ENCODE measurements at places on chromosomes 1 and 21.
A peak's percentile ranks its signal among the peaks of the same experiment; 100 is the strongest.

DNA sequence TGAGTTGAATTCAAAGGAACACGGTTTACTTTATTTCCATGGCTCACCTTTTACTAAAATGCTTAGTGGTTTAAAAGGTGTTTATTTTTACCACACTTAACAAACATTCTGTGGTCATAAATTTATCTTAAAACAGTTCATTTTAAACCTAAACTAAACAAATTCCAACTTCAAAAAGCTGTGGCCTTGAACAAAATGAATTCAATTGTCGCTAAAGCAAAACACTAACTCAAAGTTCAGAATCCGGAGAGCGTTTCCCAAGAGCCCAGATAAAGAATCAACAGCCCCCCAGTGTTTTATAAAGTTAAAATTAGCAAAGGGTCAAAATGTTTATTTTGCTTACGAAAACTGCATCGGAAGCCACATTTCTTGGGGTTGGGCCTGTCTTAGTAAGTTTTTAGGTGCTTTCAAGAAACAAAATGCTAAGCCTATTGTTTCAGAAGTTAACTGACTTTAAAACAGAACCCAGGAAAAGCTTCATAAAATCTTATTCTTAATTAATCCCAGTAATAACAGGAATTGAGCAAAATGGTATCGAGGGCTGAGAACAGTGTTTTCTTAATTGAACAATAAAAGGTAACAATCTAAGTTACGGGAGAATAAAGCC is 1.3 kb downstream of the PUM1 start:
- peaks cover 4% of the 10 kb centered on the region for H3K4me1 ChIP-seq
- H3K4me3 ChIP-seq: peak overlapping the region; percentile 65
- DNase-seq: no peak
- H3K27ac ChIP-seq: no peak overlapping the region
- H3K36me3 ChIP-seq: no peaks in the 10 kb centered on the region
- H3K27me3 ChIP-seq: no peaks in the 10 kb centered on the region

GRCh38 chr1:224067207-224067606 is 46.7 kb upstream of the FBXO28 start:
- H3K4me3 ChIP-seq: no peak overlapping the region
- no peak overlapping the region for H3K27ac ChIP-seq
- DNase-seq: no peak
- no peaks in the 10 kb centered on the region for H3K36me3 ChIP-seq

GRCh38 chr1:179094818-179095217 is 12.9 kb downstream of the TOR3A start:
- no peak overlapping the region for H3K27ac ChIP-seq
- H3K4me1 ChIP-seq: no peaks in the 10 kb centered on the region
- H3K36me3 ChIP-seq: peaks cover 14% of the 10 kb centered on the region
- H3K4me3 ChIP-seq: no peak overlapping the region
- no peaks in the 10 kb centered on the region for H3K27me3 ChIP-seq
- DNase-seq: no peak

GRCh38 chr1:199545780-199546179 is 481.7 kb upstream of the NR5A2 start:
- DNase-seq: peak; percentile 60
- no peaks in the 10 kb centered on the region for H3K27me3 ChIP-seq
- no peaks in the 10 kb centered on the region for H3K36me3 ChIP-seq

GRCh38 chr1:159881622-159882526 is 18.1 kb downstream of the CFAP45 start:
- no peaks in the 10 kb centered on the region for H3K36me3 ChIP-seq
- DNase-seq: no peak
- no peak overlapping the region for H3K27ac ChIP-seq
- H3K27me3 ChIP-seq: no peaks in the 10 kb centered on the region
- no peaks in the 10 kb centered on the region for H3K4me1 ChIP-seq
- H3K4me3 ChIP-seq: no peak overlapping the region

DNA sequence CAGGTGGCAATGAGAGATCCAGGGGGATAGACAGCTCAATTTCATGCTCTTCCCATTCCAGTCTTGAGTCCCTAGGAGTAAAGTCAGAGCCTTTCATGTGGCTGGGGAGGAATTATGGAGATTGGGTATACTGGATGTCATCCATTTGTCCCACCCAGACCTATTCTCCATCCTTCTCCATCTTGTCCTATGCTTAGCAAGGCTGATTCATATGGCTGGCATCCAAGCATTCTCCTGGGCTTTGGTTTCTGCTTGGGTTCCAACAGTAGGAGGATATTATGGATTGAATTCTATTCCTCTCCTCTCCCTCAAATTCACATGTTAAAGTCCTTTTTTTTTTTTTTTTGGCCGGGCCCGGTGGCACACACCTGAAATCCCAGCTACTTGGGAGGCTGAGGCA is 3.8 kb upstream of the CDC20 start:
- no peak for DNase-seq
- H3K4me1 ChIP-seq: peaks cover 3% of the 10 kb centered on the region
- H3K36me3 ChIP-seq: no peaks in the 10 kb centered on the region
- H3K4me3 ChIP-seq: no peak overlapping the region
- H3K27me3 ChIP-seq: no peaks in the 10 kb centered on the region

GRCh38 chr1:156852418-156852874 is 6.5 kb downstream of the INSRR start:
- H3K4me1 ChIP-seq: no peaks in the 10 kb centered on the region
- peaks cover 18% of the 10 kb centered on the region for H3K27me3 ChIP-seq
- no peak overlapping the region for H3K27ac ChIP-seq
- no peak for DNase-seq

- H3K4me3 ChIP-seq: no peak overlapping the region
- H3K4me1 ChIP-seq: no peaks in the 10 kb centered on the region
- no peaks in the 10 kb centered on the region for H3K27me3 ChIP-seq
- no peak overlapping the region for H3K27ac ChIP-seq
- no peaks in the 10 kb centered on the region for H3K36me3 ChIP-seq
Observed at GRCh38 chr1:229363723-229364122, 20.9 kb upstream of the CCSAP start.

DNA sequence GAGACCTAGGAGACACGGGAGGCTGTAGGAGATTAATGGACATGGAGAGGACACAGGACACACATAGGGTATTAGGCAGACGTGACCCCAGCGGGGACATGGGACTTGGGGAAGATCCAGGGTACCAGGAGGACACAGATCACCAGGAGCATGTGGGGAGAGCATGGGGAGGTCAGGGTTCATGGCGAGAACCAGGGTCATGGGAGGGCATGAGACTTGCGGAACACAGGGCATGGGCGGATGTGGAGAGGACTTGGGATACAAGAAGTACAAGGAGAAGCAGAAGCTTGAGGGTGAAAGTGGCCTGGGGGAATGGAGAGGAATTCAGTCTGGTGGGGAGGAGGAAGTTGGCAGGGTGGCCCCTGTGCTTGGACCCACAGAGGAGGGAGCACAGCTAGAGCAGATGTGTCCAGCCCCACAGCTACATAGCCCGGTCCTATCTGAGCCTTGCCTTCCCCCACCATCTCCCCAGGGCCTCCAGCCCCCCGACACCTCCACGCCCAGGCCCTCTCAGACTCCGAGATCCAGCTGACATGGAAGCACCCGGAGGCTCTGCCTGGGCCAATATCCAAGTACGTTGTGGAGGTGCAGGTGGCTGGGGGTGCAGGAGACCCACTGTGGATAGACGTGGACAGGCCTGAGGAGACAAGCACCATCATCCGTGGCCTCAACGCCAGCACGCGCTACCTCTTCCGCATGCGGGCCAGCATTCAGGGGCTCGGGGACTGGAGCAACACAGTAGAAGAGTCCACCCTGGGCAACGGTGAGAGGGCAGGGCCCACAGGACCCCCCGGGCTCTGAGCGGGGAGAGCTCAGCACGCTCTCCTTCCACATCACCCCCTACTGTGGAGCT is 12.1 kb downstream of the TIE1 start:
- no peak overlapping the region for H3K4me3 ChIP-seq
- no peaks in the 10 kb centered on the region for H3K4me1 ChIP-seq
- no peak for DNase-seq
- no peaks in the 10 kb centered on the region for H3K36me3 ChIP-seq
- no peak overlapping the region for H3K27ac ChIP-seq

DNA sequence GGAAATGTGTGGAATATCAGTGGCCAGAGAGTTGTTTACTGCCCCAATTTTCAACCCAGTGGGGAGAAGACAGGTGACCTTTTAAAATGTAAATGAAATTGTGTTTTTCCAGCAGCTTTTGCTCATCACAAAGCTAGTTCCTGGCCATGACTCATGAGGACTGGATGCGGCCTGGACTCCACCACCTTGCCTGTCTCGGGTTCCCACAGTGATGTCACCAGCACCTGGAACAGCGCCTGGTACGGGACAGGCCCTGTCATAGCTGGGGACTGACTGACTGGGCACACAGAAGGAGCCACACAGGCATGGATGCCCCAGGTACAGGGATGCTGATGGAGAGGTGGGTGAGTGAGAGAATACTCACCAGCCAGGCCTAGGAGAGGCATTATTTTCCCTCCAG is 277.1 kb downstream of the AJAP1 start:
- no peaks in the 10 kb centered on the region for H3K27me3 ChIP-seq
- H3K4me1 ChIP-seq: no peaks in the 10 kb centered on the region
- DNase-seq: peak; percentile 57
- H3K4me3 ChIP-seq: no peak overlapping the region
- H3K27ac ChIP-seq: no peak overlapping the region

- H3K4me3 ChIP-seq: no peak overlapping the region
- no peak for DNase-seq
- H3K4me1 ChIP-seq: peaks cover 9% of the 10 kb centered on the region
- no peaks in the 10 kb centered on the region for H3K36me3 ChIP-seq
Observed at GRCh38 chr1:159897962-159898361, 2.0 kb downstream of the CFAP45 start.

DNA sequence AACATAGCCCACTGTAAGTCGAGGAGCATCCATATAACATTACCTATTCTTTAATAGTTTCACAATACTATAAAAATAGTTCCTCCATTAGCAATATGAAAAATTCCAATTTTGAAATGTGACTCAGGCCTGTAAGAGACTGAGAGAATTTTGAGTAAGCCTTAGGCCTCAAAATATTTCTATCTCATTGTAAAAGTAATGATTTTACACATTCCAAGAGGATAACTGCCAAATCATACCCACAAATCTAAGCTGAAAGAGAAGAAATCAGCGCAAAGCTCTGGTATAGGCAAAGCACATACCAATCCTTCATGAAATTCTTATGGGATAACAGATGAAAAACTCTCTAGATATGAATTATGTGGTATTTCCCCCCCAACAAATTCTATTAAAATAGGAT is 144.1 kb downstream of the CDC42BPA start:
- no peak overlapping the region for H3K27ac ChIP-seq
- H3K4me3 ChIP-seq: no peak overlapping the region
- no peaks in the 10 kb centered on the region for H3K4me1 ChIP-seq
- H3K36me3 ChIP-seq: no peaks in the 10 kb centered on the region

All from mesendoderm (in vitro differentiated cells).